Mesendoderm (in vitro differentiated cells): ENCODE measurements at places on chromosomes 5 and 9.
A peak's percentile ranks its signal among the peaks of the same experiment; 100 is the strongest.

DNA sequence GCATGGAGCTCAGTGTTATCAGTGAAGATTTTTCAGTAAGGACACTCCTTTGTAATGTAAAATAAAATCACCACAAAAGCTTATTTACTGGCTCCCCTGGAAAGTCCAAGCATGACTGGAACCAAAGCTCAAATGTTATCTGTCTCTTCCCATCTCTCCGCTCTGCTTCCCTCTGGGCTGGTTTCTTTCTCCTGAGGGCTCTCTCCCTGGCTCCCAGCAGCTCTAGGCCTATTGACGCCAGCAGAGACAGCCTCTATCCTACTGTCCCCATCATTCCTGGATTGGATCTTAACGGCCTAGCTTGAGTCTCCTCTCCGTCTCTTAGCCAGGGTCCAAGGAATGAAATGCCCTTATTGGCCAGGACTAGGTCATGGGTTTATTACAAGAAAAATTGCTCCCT is 86.1 kb downstream of the TMEM167A start:
- H3K4me1 ChIP-seq: no peaks in the 10 kb centered on the region
- H3K36me3 ChIP-seq: no peaks in the 10 kb centered on the region
- peak; percentile 48 for DNase-seq
- H3K27ac ChIP-seq: no peak overlapping the region

DNA sequence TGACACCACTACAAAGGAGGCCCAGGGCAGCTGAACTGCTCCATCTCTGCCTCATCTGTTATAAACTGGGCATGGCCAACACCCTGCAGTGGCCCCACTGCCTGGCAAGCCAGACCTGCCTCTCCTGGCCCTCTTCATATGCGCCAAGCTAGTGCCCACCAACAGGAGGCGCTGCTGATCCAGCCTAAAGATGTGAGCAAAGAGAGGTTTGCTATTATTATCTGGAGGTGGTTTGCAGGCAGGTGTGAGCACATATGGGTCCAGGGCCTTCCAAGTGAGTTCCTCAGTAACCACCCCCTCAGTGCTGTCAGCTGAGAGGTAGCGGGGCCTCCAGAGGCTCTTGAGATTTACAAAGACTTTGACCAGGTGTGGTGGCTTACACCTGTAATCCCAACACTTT is 232.2 kb downstream of the SYK start:
- DNase-seq: peak; percentile 72
- no peaks in the 10 kb centered on the region for H3K36me3 ChIP-seq
- H3K4me1 ChIP-seq: no peaks in the 10 kb centered on the region
- no peak overlapping the region for H3K4me3 ChIP-seq
- H3K27me3 ChIP-seq: no peaks in the 10 kb centered on the region

- H3K4me1 ChIP-seq: peaks cover 2% of the 10 kb centered on the region
- DNase-seq: no peak
Observed at GRCh38 chr9:88396836-88397577, 8.8 kb downstream of the SPIN1 start.

- no peaks in the 10 kb centered on the region for H3K27me3 ChIP-seq
- no peaks in the 10 kb centered on the region for H3K36me3 ChIP-seq
- H3K4me1 ChIP-seq: no peaks in the 10 kb centered on the region
- H3K4me3 ChIP-seq: no peak overlapping the region
- H3K27ac ChIP-seq: no peak overlapping the region
Observed at GRCh38 chr9:8844549-8844948, 1045.0 kb upstream of the DMAC1 start.

GRCh38 chr9:87836951-87837705 is 45.5 kb upstream of the SPATA31E1 start:
- no peak overlapping the region for H3K4me3 ChIP-seq
- no peak for DNase-seq
- H3K36me3 ChIP-seq: no peaks in the 10 kb centered on the region
- H3K27me3 ChIP-seq: no peaks in the 10 kb centered on the region

GRCh38 chr9:89555036-89555415 is 49.8 kb upstream of the GADD45G start:
- H3K36me3 ChIP-seq: no peaks in the 10 kb centered on the region
- no peak overlapping the region for H3K4me3 ChIP-seq

DNA sequence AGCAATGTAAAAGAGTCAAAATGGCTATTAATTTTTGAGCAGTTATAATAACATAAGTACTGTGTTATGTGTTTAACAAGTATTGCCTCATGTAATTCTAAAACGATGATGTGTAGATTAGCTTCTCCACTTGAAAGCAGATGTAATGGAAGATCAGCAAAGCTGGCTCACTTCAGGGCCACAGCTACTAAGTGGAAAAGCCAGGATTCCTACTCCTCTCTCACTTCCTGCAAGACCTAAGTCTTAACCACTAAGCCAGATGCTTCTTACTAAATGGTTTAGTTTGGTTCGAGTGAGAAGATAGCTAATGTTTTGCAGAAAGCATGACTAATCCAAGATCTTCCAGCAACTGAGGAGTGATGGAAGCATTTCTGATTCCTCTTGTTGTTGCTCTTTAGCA is 15.7 kb upstream of the TNC start:
- H3K4me1 ChIP-seq: no peaks in the 10 kb centered on the region
- no peak overlapping the region for H3K27ac ChIP-seq
- no peaks in the 10 kb centered on the region for H3K36me3 ChIP-seq
- no peaks in the 10 kb centered on the region for H3K27me3 ChIP-seq
- no peak for DNase-seq

DNA sequence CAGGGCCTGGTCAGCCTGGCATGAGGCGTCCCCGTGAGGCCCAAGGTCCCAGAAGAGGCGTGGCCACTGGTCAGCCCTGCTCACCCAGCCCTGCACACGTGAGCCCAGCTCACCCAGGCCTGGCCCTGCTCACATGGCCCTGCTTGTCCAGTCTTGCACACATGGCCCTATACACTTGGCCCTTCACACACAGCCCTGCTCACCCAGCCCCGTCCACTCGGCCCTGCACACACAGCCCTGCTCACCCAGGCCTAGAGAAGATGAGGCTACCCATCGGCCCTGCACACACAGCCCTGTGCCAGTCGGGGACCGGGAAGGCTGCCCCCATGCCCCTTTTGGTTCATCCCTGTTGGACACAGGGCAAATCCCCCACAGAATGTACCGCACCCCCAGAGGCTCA is 28.4 kb downstream of the ZDHHC11B start:
- no peak overlapping the region for H3K27ac ChIP-seq
- no peak for DNase-seq
- H3K36me3 ChIP-seq: no peaks in the 10 kb centered on the region

- no peak overlapping the region for H3K4me3 ChIP-seq
- no peaks in the 10 kb centered on the region for H3K36me3 ChIP-seq
- H3K4me1 ChIP-seq: peaks cover 2% of the 10 kb centered on the region
Observed at GRCh38 chr5:65730910-65731309, 8.9 kb downstream of the NLN start.

- H3K36me3 ChIP-seq: no peaks in the 10 kb centered on the region
- no peaks in the 10 kb centered on the region for H3K4me1 ChIP-seq
- DNase-seq: no peak
- no peak overlapping the region for H3K27ac ChIP-seq
- H3K4me3 ChIP-seq: no peak overlapping the region
Observed at GRCh38 chr5:33129309-33129708, 311.5 kb upstream of the TARS1 start.

GRCh38 chr5:5572976-5573797 is 150.7 kb downstream of the ICE1 start:
- no peak for DNase-seq
- no peak overlapping the region for H3K4me3 ChIP-seq
- H3K4me1 ChIP-seq: no peaks in the 10 kb centered on the region
- H3K36me3 ChIP-seq: no peaks in the 10 kb centered on the region
- H3K27me3 ChIP-seq: no peaks in the 10 kb centered on the region
- no peak overlapping the region for H3K27ac ChIP-seq

GRCh38 chr5:75885849-75886596 is 168.8 kb upstream of the POC5 start:
- H3K4me1 ChIP-seq: no peaks in the 10 kb centered on the region
- DNase-seq: peak; percentile 70
- H3K27ac ChIP-seq: no peak overlapping the region
- no peak overlapping the region for H3K4me3 ChIP-seq

- no peak for DNase-seq
- no peaks in the 10 kb centered on the region for H3K36me3 ChIP-seq
- H3K4me1 ChIP-seq: no peaks in the 10 kb centered on the region
- H3K4me3 ChIP-seq: no peak overlapping the region
- no peak overlapping the region for H3K27ac ChIP-seq
Observed at GRCh38 chr5:132595624-132596023, 38.8 kb downstream of the RAD50 start.
